Forelimb muscle (tissue), 1 donor: ENCODE measurements at places on chromosomes 2 and 18. TPM values are rescaled to one million over a fixed set of nuclear protein-coding genes. Genes with fewer than 3 reads are reported as not detected.

The HOXD3 gene
- 3.3 TPM for polyA plus RNA-seq

The SPATA3 gene
- polyA plus RNA-seq, result not detected

The MARCHF7 gene
- polyA plus RNA-seq, result 108 TPM

The ACMSD gene
- 0.44 TPM for polyA plus RNA-seq

The FASTKD2 gene
- polyA plus RNA-seq, result 23.7 TPM

The SETBP1 gene
- polyA plus RNA-seq, result 14.8 TPM

The GKN1 gene
- not detected for polyA plus RNA-seq

The FABP1 gene
- polyA plus RNA-seq, result 0.48 TPM

The FAM110C gene
- 1.8 TPM for polyA plus RNA-seq

The UGT1A4 gene
- polyA plus RNA-seq, result not detected

The ACTG2 gene
- 5.1 TPM for polyA plus RNA-seq

The EHD3 gene
- polyA plus RNA-seq, result 3.7 TPM

The GREB1 gene
- 10.2 TPM for polyA plus RNA-seq

The M1AP gene
- polyA plus RNA-seq, result 0.14 TPM

The OR6B2 gene
- polyA plus RNA-seq, result not detected

DNA sequence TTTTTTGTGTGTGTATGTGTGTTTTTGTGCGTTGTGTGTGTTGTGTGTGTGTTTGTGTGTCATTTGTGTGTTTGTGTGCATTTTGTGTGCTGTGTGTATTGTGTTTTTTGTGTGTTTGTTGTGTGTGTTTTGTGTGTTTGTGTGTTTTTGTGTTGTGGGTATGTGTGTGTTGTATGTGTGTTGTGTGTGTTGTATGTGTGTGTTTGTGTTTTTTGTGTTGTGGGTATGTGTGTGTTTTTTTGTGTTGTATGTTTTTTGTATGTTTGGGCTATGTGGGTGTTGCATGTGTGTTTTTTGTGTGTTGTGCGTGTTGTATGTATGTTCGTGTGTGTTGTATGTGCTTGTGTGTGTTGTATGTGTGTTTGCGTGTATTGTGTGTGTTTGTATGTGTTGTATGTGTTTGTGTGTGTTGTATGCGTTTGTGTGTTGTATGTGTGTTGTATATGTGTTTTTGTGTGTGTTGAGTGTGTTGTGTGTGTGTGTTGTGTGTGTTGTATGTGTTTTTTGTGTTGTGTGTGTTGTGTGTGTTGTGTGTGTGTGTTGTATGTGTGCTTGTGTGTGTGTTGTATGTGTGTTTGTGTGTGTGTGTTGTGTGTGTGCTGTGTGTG lies 275.3 kb downstream of the HRH4 start:
- DNase-seq, result no peak

DNA sequence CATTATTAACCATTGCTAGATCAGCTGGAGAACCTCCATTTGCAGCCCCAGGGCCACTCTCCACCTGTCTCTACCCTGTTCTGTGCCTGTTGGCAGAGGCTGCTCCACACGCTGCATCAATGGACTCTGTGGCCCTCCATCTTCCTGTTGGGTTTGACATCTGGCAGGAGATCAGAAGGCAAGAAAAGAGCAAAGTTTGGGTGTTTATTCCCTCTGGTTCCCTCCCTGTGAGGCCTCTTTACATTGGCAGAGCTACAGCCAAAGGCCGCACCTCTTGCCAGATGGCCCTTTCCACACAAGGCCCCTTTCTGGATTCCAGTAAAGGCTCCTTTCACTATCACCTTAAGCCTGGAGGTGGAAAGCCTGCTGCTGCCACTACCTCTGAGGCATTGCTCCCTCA lies 110.9 kb upstream of the RND3 start:
- DNase-seq, result no peak

DNA sequence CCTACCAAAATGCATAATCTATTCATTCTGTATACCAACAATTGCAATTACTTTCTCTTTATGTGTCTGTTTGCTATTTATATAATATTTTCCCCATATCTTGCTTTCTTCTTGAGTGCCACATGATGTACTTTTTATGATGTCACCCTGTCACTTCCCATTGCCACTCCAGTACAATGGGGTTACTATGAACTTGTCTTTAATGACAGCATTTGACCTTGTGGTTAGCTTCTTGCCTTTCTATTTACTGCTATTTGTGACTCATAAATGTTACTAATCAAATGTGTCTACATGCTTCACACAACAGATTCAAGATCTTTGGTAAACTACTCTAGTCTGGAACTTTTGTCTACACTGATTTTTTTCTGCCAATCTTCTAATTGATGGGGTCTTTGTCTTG lies 486.3 kb downstream of the NR4A2 start:
- DNase-seq, result no peak

- DNase-seq, result no peak
These were observed 858 bp downstream of the POLR1B start for GRCh38 chr2:112542984-112543661.

- no peak for DNase-seq
These were observed 20.0 kb upstream of the RESP18 start for GRCh38 chr2:219352448-219353023.

DNA sequence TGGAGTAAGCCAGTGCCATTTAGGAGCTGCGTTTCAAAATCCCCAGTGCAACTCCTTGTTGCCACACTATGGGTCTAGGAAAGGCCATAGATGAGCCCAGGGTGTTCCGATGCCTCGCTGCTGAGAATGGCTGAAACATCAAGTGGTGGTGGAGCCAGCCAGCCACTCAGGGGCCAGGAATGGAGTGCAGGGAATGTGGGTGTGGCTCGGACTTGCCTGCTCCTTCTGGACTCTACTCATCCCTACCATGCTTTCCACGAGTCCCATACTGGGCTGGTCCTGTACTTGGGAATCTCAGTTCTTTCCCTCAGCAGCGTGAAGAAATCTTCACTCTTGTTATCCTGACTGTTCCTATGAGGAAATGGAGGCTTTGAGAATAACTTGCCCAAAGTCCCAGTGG lies 143.5 kb downstream of the INSIG2 start:
- DNase-seq, result no peak

DNA sequence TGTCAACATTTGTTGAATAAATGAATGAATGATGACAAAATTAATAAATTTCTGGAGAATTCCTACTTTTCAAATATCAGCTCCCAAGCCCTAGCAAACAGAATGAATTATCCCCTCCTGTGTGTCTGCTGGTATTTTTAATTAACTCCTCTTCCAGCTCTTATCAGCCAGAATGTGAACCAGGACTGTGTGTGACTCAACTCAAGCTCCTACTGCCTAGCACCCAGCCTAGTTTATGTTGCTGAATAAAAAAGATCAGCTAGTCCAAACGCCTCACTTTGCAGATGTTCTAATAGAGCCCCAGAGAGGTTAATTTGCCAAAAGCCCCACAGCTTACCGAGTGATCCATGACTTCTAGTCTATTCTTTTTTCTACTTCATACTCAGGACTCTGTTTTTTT lies 50.3 kb downstream of the RABL2A start:
- no peak for DNase-seq

DNA sequence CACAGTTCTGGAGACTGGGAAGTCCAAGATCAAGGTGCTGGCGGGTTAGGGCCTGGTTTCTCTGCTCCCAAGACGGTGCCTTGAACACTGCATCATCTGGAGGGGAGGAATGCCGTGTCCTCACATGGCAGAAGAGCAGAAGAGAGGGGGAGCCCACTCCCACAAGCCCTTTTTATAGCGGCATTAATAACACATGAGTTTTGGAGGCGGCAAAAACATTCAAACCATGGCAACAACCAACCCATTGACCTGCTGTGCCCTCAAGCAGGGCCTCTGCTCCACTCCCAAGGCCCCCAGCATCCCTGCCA lies 62.0 kb downstream of the SMAD7 start:
- DNase-seq, result no peak

DNA sequence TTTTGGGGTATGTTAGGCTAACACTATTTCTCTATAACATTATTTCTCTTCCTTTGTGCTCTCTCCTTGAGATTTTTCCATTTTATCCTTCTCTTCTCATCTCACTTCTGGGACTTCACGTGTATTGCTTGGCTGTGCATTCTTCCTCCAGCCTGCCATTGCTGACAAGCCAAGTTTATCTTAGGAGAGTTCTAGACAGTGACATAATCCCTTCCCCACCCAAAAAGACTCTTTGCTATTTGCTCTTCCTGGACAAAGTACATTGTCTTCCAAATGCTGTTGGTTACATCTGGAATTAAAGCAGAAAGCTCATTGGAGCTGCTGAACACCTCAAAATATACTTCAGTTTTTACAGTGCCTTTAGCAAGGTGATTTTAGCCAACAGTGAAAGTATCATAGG lies 8.9 kb downstream of the TSPYL6 start:
- peak; percentile 40 for DNase-seq

GRCh38 chr2:6644261-6644660 lies 221.4 kb downstream of the CMPK2 start:
- no peak for DNase-seq

GRCh38 chr2:241991299-241991698 lies 121.8 kb downstream of the RTP5 start:
- no peak for DNase-seq

DNA sequence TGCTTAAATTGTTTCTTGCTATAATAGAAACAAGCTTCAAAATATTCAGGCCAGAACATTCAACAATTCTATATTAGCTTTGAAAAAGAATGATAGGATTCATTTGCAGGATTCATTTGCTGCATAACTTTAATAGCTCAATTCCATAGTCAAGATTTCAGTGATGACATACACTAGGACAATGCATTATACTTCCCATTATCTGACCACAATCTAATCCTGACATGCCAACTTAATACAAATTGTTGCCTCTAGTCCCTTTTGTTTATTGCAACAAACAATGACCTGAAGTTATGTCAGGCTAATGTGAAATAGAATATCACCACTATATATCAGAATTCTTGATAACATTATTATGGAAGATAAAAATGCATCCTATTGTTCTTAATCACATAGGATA lies 169.4 kb downstream of the DNAH7 start:
- DNase-seq, result no peak

GRCh38 chr2:197821550-197822289 lies 17.3 kb downstream of the PLCL1 start:
- no peak for DNase-seq

- DNase-seq, result no peak
These were observed 113.8 kb downstream of the AGAP1 start for GRCh38 chr2:235607546-235608199.

GRCh38 chr2:97918818-97919217 lies 76.9 kb downstream of the TMEM131 start:
- no peak for DNase-seq

DNA sequence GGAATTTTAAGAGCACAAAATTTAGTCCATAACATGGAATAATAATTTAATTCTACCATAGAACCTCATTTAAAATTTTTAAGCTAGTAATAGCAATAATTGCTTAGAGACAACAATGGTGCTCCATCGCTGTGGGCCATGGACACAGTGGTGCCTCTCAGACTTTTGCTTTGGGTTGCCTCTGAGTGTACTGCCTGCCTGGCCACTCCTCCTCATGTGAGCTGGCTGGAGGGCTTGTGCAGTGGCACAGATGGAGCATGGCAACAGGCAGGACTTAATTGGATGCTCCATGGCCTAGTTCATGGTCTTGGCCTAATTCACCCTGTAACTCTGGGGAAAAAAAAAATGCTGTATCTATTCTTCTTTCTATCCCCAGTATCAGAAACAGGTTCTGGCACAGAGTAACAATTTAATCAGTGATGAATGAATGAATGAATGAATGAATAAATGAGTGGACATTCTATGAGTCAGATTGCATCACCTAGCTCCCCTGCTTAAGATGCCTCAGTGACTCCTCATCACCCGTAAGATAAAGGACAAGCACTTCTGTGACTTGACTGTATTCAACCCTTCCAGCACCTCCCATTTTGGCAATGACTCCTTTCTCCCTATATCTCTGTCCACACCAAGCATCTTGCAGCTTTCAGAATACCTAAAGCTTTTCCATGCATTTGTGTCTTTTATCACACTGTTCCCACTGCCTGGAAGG lies 211.8 kb upstream of the SLC14A2 start:
- DNase-seq, result no peak

DNA sequence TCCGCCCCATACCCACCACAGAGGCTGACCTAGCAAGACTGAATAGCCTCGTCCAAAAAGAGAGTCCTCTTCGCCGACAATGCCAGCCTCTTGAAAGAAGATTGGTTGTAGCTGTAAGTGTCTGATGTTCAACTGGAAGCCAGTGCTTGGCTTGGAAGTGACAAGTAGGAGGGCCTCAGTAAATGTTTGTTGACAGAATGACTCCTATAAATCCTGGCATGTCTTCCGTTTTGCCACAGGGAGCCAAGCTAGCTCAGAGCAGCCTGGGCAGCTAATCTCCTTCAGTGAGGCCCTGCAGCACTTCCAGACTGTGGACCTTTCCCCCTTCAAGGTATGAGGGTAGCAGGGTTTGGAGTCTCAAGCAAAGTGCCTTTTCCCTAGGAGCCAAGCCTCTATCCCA lies 14.9 kb downstream of the ELMOD3 start:
- no peak for DNase-seq

DNA sequence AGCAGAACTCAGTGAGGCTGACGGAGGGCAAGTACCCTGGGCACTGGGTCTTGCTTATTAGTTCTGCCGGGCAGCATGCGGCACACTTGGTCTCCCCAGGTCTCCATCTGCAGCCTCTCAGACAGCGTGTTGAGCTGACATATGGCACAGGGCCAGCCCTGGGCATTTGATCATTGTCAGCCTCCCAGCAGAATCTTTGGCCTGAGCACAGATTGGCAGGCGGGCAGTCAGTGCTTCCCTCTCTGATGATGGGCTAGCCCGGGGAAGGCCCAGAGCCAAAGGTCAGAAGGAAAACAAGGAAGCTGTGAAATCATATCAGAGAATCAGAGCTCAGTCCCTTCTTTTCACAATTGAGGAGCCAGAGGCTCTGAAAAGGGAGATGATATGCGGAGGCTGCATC lies 150.1 kb upstream of the LRRTM1 start:
- DNase-seq, result no peak

GRCh38 chr2:197992482-197993133 lies 188.2 kb downstream of the PLCL1 start:
- DNase-seq, result no peak

- no peak for DNase-seq
These were observed 51.8 kb upstream of the EPC2 start for GRCh38 chr2:148592791-148593190.

- DNase-seq, result no peak
These were observed 348.6 kb upstream of the ID2 start for GRCh38 chr2:8333177-8333831.

GRCh38 chr18:34604591-34604990 lies 105.5 kb upstream of the DTNA start:
- DNase-seq, result no peak

DNA sequence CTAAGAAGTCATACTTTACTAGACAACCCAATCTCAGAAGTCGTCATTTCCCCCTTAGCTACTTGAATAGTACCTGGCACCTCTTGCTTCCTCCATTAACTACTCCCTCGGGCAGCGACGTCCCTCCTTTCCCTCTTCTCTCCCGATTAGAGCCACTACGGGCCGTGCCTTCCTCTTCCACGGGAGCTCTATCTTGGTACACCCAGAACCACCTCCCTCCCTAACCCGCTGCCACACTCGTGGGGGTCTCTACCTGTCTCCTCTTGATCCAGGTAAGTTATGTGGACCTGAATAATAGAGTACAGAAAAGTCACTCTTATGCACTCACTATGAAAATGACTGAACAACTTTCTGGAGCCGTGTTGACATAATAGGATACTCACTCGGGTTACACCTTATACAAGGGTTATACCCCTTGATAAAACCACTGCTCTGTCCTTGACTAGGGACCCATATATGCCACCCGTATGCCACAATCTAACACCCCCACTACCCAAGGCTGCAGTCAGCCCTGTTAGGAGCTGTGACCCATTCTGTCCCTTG lies 595 bp upstream of the HDHD2 start:
- DNase-seq, result no peak
